ENCODE measurements at places on chromosomes 16 and 17.

GRCh38 chr17:47287639-47288038, 34.0 kb downstream of the ITGB3 start:
- no peak for DNase-seq

GRCh38 chr17:74172700-74173099, 30.8 kb upstream of the RPL38 start:
- no peak for DNase-seq

DNA sequence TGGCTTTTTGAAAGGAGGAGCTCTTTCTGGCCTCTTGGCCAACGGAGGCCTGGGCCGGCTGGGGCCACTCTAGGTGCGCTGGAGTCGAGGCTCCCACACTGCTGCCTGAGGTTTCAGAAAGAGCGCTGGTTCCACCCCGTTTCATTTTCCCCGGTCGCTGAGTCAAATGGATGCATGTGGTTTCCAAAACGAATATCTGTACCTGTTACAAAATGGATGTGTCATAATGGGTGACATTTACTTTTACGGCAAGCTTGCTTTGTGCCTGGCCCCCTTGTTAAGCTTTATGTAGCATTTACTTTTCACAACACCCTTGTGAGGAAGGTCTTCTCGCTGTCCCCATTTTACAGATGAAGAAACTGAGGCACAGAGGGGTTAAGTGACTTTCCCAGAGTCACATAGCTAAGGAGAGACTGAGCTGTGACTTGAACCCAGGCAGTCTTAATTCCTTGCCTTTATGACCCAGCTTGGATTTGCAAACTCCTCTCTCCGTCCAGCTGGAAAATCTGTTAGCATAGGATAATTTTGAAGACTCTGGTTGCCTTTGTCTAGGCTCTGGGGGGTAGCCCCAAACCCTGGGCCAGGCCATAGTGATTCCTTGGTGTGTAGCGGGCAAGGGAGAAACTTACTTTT, 10.6 kb downstream of the KSR1 start:
- no peak for DNase-seq

DNA sequence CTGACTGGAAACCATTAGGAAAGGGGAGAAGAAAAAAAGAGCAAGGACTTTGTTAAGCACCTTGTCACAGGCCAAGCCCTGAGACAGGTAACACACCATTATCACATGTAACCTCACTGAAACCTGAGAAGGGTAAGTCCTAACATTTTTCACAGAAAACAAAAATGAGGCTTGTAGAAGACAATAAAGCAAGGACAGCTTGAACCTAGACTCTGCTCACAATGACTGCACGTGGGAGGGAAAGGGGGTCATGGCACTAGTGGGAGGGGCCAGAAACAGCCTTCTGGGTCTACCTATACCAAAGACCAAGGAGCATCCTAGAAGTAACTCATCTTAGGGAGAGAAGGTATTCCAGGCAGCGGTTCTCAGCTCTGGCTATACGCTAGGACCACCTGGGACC, 7.5 kb downstream of the TK2 start:
- no peak for DNase-seq

DNA sequence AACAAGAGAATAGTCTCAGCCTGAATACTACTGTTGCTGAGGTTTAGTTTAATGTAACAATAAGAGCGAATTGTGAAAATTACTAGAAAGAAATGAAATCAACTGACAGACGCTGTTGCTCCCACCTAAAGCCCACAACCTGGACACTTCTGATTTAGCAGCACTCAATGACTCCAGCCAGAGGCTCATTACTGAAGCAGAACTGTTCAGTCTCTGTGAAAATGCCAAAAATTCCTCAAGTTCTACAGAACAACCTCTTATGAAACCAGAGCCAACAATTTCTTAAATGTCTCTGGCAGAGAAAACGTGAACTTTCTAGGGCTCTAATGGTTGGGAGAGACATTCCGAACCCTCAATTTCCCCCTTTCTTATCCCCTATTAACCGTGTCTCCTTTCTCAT, 9.9 kb downstream of the PSME3IP1 start:
- DNase-seq = no peak

DNA sequence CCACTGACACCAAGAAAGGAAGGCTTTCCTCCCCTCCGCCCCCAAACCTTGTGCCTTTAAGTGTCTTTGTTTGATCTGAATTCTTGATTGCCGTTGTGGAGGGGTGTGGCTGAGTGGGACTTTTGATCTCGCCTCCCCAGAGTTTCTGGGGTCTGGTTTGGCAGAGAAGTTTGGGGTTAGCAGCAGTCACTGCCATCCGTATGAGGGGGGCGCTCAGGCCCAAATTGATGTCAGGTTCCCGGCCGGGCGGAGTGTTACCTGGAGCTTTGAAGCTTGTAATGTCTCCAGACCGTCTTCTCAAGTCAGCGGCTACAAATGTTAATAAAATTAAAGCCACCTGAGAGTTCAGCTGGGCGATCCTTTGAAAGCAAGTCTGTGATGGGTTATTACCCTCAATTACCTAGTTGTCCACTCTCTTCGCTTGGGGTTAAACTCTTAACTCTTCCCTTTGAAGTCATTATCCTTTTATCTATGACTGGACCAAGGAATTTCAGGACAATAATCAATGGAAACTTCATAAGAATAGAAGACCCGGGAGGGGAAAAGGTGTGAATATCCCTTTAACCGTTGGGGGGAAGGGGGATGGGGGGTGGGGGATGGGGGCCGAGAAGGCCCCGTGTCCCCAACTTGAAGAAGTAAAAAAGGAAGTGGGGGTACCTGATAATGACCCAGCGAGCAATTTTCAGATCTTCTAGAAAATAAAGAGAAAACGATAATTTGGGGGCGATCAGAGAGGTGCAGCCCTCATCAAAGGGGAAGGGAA, 31.8 kb upstream of the AXIN2 start:
- DNase-seq = no peak

GRCh38 chr17:28097254-28097653, 54.8 kb downstream of the NLK start:
- no peak for DNase-seq

- DNase-seq = no peak
These were observed 147.5 kb downstream of the KCNJ12 start for GRCh38 chr17:21523497-21524210.
